Stimulated activated CD4-positive, alpha-beta T cell treated with anti-CD3 and anti-CD28 coated beads, Interleukin-1b, Interleukin-23, amount 100 ng/mL, for 4 hours (primary cell): ENCODE measurements at places on chromosomes 6 and 20.

DNA sequence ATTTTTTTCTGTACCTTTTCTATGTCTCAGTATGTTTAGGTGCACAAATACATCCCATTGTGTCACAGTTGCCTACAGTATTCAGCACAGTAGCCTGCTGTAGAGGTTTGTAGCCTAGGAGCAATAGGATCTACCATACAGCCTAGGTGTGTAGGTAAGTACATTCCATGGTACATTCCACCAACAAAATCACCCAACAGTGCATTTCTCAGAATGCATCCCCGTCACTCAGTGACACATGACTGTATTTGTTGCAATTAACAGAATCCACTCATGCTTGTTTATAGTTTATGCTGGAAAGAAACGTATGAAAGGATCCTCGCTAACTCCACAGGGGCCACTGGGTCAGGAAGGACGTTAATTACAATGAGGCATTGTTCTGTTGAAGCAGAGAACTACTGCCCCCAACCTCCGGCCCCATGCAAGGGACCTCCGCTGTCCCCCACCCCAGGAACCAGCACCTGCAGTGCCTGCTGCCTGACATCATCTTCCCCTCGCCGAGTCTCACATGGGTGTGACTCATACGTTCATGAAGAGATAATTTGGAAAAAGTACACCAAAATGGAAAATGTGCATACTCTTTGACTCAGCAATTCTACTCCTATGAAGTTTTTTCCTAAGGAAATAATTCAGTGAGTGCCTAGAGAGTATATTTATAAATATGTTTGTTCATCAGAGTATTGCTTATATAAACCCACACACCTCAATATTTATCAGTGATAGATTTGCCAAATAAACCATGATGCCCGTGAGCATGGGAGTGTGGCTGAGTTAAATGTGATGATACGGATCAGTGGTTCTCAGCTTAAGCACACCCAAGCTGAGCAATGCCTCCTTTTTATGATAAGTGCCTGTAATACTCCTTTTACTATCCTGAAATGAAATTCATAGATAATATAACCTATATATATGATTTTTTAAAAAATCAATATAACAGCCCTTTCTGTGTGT is 156.4 kb upstream of the ECI2 start:
- no peak for DNase-seq

DNA sequence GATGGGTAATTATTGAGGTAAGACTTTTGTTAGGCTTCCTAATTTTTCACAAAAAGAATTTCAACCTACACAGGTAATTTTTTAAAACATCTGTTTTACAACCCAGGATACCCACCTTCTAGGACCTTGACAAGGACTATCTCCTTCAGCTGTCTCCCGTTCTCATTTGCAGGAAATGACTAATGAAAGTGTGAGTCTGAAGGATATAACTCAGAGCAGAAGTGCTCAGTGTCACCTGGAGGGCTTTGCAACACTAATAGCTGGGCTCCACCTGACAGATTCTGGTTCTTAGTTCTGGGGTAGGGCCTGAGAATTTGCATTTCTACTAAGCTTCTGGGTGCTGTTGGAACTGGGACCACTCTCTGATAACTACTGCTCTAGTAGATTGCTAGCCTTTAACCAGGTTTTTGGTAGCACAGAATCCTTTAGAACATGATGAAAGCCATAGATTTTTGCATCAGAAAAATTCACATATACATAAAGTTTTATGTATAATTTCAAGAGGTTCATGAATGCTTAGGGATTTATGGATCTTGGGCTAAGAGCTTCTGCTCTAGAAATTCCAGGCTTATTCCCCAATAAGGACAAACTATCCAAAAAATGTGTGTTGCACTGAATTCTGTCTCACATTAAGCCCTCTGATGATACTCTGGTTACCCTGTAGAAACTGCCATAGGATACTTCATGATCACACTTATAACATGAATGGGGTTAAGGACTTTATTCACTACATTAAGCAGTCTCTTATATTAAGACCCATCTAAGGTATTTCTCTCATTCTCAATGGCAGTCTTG is 30.3 kb downstream of the AK9 start:
- DNase-seq = no peak

- no peak for DNase-seq
Observed at GRCh38 chr6:18585032-18585573, 198.0 kb downstream of the RNF144B start.

GRCh38 chr6:100404051-100404450 is 60.7 kb downstream of the SIM1 start:
- DNase-seq = no peak

DNA sequence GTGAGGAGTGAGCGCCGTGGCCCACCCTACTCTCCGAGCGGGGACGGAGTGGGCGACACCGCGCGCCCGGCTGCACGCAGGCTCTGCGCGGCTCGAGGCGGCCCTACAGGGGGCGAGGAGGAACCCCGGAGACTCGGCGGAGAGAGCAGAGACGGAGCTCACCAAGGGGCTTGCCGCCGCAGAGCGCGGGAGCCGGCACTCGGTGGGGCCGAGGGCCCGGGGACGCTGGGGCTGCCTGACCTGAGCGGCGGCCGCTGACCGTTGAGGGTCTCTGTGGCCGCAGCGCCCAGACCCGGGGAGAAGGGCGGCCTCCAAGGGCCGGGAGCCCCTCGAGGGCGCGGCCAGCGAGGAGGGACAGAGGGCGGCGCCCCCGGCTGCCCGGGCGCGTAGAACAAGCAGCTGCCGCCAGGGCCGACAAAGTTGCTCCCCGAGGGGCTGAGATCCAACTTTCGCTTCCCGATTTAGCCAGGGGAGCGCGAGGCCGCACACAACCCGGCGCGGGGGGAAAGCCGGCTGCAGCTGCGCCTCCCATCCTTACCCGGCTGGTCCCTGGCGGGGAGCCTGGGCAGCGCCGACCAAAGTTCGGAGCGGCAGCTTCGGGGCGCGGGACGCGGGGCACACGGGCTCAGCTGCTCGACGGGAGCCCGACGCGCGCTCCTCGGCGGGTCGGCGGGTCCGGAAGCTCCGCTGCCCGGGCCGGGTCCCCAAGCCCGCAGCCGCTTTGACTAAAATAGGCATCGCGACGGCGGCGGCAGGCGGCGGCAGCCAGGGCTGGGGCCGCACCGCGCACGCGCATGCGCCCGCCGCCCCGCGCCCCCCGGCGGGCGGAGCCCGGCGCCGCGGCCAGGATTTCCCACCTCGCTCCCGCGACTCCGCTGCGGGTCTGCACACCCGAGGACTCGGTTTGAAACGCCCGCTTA is 43.1 kb downstream of the POPDC3 start:
- DNase-seq = no peak

GRCh38 chr6:34953061-34954025 is 64.3 kb downstream of the ANKS1A start:
- DNase-seq = no peak

- no peak for DNase-seq
Observed at GRCh38 chr20:46118481-46119020, 437 bp downstream of the CD40 start.

DNA sequence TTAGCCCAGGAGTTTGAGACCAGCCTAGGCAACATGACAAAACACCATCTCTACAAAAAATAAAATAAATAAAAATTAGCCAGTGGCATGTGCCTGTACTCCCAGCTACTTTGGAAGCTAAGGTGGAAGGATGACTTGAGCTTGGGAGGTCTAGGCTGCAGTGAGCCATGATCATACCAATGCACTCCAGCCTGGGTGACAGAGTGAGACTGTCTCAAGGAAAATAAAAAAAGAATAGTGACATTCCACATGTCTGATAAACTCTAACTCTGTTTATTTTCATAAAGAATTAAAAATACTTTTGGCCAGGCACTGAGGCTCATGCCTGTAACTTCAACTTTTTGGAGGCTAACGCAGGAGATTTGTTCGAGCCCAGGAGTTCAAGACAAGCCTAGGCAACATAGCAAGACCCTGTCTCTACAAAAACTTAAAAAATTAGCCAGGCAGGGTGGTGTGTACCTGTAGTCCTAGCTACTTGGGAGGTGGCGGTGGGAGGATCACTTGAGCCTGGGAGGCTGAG is 115.1 kb downstream of the GJA1 start:
- no peak for DNase-seq

- DNase-seq = no peak
Observed at GRCh38 chr20:21622097-21622857, 83.2 kb upstream of the PAX1 start.

- no peak for DNase-seq
Observed at GRCh38 chr20:4180356-4180755, 165.0 kb upstream of the RNF24 start.
